A549 (cell line): ENCODE measurements at places on chromosomes 16 and 17.

DNA sequence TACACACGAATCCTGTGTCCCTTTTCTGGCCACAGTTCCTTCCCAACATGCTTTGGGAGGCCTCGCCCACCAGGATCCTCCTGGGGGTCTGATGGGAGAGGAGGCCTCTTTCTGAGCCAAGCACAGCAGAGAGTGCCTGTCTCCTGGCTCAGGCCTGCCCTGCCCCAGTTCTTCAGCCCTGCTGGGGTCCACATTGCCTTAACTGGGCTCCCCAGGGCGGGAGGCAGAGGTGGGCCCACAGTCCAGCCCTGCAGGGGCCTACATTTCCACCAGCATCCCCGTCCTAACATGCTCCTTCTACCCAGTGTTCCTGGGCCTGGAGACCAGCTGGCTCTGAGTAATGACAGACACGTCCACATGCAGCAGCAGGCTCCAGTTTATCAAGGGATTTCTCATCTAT lies 29.6 kb downstream of the WNT9B start:
- DNase-seq: no peak

DNA sequence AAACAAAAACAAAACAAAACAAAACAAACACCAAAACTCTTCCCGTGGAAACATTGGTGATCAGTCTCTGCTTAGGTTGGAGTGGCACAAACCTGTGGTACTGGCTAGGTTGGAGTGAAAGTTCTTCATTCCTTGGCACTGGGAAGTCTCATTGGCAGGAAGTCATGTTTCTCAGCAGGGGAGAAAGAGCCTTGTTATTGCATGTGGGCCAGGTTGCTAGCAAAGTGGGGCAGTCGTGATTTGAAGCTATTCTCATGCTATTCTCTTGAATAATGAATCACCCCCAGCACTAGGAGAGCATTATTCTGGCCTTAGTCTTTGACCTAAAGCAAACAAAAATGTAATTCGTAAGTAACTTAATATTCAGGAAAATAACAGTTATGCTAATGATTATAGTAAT lies 24.3 kb upstream of the B4GALNT2 start:
- peak; percentile 62 for DNase-seq

DNA sequence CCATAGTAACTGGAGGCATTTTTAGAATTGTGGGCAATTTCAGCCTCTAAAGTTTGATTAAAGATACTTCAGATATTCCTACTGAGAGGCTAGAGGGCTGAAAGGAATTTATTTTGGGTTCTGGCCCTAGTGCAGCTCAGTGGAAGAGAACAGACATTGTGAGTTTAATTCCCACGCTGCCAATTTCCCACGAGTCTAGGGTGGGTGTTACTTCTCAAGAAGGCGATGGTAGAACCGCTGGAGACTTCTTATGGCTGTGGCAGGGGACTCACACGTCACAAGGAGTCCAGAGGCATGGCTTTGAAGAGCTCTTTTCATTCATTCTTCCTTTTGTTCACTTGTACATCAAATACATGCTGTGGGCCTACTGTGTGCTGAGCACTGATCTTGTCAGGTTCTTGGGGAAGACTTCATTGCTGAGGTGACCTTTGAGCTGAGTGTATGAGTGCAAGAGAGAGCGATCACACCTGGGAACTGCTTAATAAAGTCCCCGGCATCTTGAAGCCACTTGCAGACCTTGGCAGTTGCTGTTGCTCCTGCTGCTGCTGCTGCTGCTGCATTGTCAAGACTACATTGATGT lies 111.7 kb downstream of the WWOX start:
- DNase-seq: no peak

DNA sequence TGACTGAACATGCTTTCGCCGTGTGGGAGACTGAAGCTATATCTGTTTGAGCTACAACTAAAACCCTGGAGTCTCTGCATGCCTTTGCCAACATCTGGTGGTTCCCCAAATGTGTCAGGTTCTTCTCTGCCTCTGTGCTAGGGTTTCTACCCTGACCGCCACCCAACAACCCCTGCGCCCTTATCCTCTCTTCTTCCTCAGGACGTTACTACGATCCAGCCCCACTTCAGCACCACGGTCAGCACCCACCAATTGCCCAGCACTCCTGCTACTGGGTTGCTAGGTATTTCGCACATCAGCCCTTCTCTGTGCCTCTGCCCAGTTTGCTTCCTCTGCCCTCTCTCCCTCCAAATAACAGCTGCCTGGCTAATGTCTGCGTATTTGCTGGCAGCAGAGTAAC lies 106.3 kb upstream of the HSBP1 start:
- no peak for DNase-seq

- DNase-seq: no peak
These were observed 463.2 kb downstream of the WWOX start for GRCh38 chr16:78562650-78563049.

- DNase-seq: peak; percentile 63
These were observed 454 bp downstream of the CCDC40 start for GRCh38 chr17:80036715-80037477.

DNA sequence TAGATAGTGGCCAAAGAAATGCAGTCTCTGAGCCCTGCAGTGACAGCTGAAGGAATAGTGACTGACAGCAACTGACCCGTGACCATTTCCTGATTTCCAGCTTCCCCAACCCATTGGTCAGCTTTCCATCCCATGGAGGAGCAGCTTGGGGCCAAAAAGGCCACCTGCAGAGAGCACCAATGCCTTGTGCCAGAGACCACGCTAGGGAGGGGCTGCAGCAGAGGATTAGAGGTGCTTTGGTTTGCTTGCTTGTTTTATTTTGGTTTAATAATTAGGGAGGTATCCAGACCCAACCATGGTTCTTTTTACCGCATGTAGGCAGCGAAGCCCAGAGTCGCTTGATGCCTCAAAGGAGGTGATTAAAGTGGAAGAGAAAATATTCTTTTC lies 61.3 kb upstream of the SIAH1 start:
- DNase-seq: no peak

GRCh38 chr17:60863892-60864707 lies 186.4 kb downstream of the BCAS3 start:
- no peak for DNase-seq

DNA sequence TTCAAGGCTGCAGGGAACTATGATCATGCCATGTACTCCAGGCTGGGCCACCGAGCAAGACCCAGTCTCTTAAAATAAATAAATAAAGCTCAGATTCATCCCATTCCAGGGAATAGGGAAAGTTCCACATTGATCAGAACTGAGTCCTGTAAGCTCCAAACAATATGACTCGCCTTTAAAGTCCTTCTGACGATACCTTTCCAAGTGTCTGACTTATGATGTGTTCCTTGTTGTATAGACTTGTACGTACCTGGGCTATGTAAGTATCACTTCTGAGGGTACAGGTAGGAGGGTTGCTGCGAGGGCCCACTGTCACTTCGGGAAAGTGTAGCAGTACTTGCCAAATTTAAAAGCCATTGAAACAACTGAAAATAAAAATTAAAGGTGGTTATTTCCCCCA lies 252.8 kb downstream of the IRX3 start:
- no peak for DNase-seq

- DNase-seq: no peak
These were observed 19.5 kb downstream of the MPHOSPH6 start for GRCh38 chr16:82150549-82150948.

DNA sequence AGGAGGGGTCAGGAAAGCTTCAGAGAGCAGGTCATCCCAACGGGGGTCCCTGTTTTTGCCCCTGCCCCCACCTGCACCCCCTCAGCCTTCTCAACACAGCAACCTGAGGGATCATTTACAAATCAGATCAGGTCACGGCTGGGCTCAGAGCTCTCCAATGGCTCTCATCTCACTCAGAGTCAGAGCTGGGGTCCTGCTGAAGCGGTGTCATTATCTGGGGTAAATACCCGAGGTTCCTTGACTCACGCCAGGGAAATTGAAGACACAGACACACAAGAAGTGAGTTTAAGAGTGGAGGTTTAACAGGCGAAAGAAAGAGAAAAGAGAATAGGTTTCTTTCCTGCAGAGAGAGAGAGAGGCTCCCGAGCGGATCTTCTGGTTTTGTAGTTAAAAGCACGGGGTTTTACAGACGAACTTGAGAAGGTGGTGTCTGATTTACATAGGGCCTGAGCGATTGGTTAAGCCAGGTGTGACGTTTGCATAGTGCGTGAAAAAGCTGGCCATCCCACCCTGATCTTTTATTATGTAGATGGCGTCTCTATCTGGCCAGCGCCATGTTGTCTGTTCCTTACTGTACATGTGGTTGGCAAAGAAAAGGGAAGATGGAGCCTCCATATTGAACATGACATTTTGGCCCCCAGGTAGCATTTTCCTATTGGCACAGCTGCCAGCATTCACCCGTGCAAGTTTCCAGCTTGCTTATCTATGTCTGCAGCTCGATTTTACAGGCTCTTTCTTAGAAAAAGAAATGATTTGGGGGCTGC lies 51.4 kb downstream of the WSB1 start:
- DNase-seq: no peak

- no peak for DNase-seq
These were observed 7.3 kb downstream of the DUSP3 start for GRCh38 chr17:43771463-43771862.

DNA sequence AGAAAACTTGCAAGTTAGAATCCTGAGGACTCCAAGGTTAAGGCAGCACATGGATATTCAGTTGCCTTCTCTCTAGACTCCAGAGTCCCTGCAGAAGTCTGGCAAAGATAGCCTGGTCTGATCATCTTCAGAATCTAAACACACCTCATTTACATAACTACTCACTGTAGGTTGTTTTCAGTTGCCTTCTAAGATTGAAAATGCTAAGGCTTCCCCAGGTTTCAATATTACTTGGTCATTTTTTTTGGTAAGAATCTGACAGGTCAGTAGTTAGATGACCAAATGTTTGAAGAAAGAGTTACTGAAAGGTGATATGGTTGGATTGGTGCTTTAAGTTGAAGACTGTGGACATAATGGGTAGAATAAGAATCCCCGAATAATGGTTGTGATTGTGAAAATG lies 205.4 kb upstream of the KCNJ16 start:
- no peak for DNase-seq

GRCh38 chr17:78654325-78654724 lies 77.1 kb upstream of the DNAH17 start:
- DNase-seq: no peak

- no peak for DNase-seq
These were observed 28.5 kb downstream of the DNAH17 start for GRCh38 chr17:78548725-78549124.

DNA sequence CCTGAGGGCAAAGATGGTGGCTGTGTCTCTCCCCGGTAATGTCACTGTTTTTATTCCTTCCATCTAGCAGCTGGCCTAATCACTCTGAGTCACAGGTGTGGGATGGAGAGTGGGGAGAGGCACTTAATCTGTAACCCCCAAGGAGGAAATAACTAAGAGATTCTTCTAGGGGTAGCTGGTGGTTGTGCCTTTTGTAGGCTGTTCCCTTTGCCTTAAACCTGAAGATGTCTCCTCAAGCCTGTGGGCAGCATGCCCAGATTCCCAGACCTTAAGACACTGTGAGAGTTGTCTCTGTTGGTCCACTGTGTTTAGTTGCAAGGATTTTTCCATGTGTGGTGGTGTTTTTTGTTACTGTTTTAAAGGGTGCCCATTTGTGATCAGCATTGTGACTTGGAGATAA lies 5.5 kb upstream of the RAPGEFL1 start:
- DNase-seq: no peak

- DNase-seq: no peak
These were observed 101.2 kb downstream of the RPTOR start for GRCh38 chr17:80645706-80646325.

GRCh38 chr17:59753522-59754467 lies 46.3 kb downstream of the VMP1 start:
- peak; percentile 81 for DNase-seq
